Spleen (tissue), 13 donors: ENCODE measurements at places on chromosomes 7 and 10. TPM values are rescaled to one million over a fixed set of nuclear protein-coding genes. Genes with fewer than 3 reads are reported as not detected.
A peak's percentile ranks its signal among the peaks of the same experiment; 100 is the strongest.

DNA sequence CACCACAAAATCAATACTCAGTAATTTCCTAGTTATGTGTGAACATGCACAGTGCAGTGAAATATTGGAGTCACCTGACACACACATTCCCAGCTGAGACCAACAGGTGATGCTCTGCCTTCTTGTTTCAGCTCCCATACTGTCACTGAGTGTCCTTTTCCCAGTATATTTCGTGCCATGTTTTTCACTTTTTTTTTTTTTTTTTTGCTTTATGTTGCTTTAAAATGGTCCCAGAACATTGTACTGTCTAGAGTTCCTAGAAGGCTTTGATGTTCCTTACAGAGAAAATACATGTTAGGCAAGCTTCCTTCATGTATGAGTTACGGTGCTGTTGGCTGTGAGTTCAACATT, 45.6 kb downstream of the ELAPOR2 start:
- no peak for DNase-seq

DNA sequence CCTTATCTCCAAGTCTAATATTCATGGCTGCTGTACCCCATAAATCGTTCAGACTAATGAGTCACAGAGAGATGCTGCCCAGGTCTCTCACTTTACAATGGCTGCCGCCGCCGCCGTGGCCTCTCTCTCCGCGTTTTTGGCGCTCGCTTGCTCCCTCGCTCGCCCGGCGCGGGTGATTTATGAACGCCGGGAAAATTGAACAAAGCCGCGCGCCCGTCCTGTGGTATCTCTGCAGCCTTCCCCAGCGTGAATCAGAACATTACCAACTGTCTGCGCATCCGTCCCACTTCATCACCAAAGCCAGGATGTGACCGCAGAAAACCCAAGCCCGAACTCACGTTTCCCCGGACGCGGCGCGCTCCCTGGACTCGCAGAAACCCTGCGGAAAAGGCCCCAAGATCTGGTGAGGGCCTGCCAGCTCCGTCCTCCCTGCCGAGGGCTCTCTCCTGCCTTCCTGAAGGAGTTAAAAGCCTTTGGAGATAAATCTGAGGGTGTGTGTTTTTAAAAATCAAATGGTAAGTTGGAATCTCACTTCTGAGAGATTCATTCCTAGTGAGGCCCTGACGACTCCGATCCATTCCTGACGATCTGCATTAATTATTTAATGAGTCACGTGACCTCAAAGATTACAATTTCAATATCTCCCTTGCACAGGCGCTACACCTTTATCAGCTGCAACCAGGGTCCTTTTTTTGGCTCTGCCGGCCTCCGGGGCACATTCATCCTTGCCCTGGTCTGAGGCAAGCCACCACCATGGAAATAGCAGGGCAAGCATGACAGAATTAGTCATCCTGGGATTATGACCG, 6.3 kb downstream of the HOXA4 start:
- DNase-seq, result no peak

- DNase-seq, result no peak
Observed at GRCh38 chr10:20817646-20818045, 79.5 kb downstream of the NEBL start.

DNA sequence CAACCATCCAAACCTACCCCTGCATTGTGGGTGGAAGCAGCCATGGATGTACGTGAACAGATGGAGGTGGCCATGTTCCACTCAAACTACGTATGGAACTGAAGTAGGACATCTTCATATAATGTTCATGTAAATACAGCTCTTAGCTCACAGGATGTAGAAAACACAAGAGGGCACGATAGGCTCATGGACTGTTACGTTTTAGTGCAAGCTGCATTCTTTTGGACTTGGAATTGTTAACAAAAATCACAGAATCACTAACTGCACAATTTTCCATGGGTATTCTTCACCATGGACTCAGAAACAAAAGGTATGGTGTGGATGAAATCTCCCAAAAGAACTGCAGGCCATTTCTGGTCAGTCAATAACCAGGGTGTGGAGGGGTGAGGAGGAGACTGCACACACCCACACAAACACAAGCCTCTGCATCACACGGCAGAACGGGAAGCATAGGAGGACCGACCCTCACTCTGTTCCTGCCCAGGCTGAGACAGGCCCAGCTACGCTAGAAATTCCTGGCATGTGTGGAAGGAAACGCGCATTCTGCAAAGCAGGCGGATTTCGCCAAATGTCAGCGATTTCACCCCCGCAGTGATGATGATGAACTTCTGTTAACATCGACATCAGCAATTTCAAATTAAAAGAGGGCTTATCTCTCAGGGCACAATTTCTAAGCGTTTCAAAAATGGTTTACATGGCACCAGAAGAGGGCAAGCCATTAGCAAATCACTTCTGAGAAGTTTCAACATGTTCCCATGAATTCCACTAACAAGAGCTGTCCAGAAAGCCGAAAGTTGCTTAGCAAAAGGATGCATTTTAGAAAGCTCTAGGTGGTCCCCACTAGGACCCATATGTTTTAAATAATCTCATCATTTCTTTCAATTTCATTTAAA, 149.0 kb downstream of the TNS3 start:
- no peak for DNase-seq

Gene C10orf67
- 0.03 TPM for polyA plus RNA-seq

Gene TRIM73
- polyA plus RNA-seq, result 3.8 TPM

Gene FFAR4
- 0.02 TPM for polyA plus RNA-seq

Gene CHN2
- polyA plus RNA-seq, result 4.2 TPM

DNA sequence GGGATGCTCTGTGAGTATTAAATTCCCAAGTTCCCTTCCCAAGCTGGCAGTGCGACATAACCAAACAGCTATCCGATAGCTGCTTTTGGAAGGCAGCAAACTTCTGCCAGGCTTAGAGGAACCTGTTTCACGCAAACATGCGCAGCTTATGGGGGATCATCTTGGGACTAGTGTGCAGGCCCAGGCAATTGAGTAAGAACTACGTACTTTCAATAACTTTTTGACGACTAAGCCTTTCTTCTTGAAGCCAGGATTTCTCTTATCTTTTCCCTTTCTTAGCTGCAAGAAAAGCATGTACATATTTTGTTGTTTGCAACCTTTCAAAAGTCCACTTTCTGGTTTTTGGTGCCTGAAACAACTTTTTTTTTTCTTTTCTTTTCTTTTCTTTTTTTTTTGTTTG, 28.7 kb upstream of the SEPHS1 start:
- no peak for DNase-seq

- DNase-seq, result no peak
Observed at GRCh38 chr7:105840981-105841749, 35.2 kb downstream of the ATXN7L1 start.

DNA sequence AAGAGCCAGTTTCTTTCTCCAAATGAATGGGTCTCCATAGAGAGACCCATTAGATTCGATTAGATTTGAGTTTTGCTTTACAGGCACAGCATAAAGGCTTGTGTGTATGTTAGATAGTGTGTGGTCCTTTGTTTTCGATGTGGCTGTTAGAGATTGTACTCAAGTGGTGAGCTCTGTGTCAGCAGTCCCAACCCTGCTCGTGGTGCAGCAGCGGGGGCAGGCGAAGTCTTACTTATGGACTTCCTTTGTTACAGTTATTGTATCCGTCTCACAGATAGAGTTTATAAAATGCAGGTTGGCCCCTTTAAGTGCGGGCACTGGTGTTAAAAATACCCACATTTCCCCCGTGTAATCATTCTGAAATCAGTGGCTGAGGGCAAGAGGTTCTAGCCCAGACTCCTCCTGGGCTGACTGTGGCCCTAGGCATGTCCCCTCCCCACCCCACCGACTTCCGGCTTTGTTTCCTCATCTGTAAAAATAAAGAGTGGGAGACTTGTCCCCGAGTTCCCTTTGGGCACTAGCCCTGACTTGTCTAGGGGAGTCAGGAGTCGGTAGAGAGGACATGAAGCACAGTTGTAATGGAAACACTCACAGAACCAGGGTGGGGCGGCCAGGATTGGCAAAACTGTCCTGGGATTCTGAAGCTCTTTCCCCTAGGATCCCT, 28.6 kb downstream of the MTURN start:
- peak; percentile 82 for DNase-seq

- no peak for DNase-seq
Observed at GRCh38 chr10:129870961-129871621, 93.0 kb downstream of the EBF3 start.

DNA sequence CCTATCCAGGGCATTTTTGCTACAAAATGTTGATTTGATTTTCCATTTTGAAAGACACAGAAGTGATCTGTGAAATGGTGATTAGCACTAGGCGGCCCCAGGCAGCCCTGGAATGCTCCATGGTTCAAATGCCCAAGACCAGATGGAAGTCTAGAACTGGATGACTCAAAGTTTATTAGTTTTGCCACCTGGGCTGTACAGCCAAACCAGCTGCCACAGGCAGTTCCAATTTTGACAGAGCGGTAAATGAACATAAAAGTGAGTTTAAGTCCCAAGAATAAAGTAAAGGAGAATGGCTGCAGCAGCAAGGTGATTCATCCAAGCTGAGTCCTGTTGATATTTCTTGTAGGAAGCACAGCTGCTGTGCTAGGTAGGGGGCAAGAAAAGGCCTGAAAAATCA, 180.5 kb downstream of the SUGCT start:
- no peak for DNase-seq

Gene TPST1
- polyA plus RNA-seq, result 5.3 TPM

DNA sequence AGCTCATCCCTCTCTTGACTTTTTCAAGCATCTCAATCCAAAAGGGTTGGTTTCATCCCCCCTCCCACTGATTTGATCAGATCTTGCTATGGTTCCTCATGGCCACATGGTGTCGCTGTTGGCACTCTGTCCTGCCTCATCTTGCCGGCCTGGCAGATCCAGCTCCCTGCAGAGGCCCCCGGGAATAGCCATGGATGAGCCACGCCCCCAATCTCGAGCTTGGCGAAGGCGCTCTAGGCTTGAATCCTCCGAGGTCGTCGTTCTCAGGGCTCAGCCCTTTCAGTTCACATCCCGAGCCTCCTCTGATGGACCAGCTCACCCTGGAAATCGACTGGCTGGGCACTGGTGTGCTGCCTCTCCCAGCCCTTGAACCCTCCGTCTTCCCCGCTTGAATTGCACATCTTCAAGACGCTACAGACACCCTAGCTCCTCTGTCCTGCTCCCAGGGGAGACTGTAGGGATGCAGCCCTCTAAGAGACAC, 628.7 kb downstream of the TYW1 start:
- DNase-seq, result peak; percentile 79

- DNase-seq, result peak; percentile 23
Observed at GRCh38 chr10:43955978-43956377, 307.3 kb upstream of the ZNF32 start.

GRCh38 chr10:51479711-51480110, 219.7 kb downstream of the CSTF2T start:
- no peak for DNase-seq

- peak; percentile 76 for DNase-seq
Observed at GRCh38 chr7:130490888-130491804, 739 bp upstream of the MEST start.

- DNase-seq, result peak; percentile 81
Observed at GRCh38 chr10:75043256-75044131, 68.0 kb upstream of the SAMD8 start.

Gene MYOZ1
- 0.48 TPM for polyA plus RNA-seq

DNA sequence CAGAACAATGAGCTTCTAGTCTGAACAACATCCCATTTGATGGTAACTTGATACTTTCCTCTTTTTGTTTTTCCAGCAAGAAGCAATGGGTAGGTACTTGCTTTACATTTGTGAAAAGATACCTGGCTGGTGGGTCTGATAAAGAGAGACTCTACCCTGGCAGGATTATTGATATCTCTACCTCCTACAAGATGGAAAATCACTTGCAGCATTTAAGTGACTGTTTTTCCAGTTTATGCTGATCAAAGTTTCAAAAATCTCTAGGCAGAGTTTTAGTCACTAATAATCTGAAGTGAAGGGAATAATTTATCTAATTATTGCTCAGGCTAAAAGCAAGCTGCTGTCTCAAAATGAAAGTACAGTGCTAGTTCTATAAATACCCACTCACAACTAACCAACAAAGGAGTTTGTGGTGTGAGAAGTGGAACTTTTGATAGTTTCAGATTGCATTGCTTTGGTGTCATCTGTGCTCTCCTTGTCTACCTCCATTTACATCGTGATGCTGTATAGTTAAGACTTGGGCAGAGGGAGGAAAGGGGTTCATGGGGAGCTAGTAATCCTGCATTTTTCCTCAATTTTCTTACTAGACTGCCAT, 86.0 kb upstream of the ANKRD1 start:
- DNase-seq, result no peak

GRCh38 chr7:16396766-16397500, 24.4 kb downstream of the CRPPA start:
- no peak for DNase-seq

DNA sequence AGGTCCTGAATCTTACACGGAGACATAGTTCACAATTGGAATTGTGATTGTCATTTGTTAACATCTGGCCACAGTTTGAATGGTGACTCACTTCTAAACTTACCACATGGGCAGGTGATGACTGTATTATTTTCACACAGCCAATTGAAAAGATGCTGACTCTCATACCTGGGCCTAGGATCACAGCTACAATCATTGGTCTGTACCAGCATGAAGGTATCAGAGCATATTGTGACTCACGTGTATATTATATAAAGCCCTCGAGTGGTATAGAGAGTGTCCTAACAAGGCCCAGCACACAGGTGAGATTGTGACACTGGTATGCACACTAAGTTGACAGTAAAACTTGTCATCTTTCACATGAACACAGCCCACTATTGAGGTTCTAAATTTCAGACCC, 9.4 kb upstream of the ZNF107 start:
- DNase-seq, result no peak

- DNase-seq, result no peak
Observed at GRCh38 chr7:5683280-5683670, 98.2 kb downstream of the RNF216 start.

DNA sequence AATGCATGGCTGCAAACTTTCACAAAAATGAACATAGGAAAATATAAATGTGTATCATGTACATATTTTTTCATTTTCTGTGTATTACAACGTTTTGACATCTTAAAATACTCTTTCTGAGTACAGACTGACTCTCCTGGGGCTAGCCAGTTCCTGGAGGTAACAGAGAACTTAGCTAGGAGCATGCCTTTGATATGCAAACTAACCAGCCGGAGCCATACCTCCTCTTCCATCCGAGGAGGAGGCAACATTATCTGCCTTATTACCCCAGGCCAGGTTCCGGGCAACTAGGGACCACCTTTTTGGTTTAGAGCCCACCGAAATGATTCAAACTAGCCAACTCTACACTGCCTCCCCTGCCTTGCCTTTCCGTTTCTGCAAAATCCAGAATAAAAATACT, 33.7 kb upstream of the HECW1 start:
- no peak for DNase-seq

- no peak for DNase-seq
Observed at GRCh38 chr7:95897557-95898251, 125.3 kb downstream of the DYNC1I1 start.

DNA sequence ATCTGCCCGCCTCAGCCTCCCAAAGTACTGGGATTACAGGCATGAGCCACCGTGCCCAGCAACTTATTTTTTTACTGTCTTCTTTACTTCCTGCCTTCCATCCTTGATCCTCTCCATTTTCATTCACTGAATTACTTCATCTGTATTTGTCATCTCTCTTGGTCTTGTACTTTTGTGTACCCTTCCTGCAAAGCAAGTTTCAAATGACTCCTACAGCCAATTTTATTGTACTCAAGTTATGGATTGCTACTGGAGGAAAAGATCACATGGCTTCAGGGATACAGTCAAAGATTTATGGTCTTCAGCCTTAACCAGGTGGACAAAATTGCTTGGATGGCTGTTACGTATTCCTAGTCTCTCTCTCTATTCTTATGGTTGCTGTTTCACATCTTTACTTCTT, 22.6 kb downstream of the SEPTIN7 start:
- DNase-seq, result no peak

- DNase-seq, result no peak
Observed at GRCh38 chr10:92407305-92408016, 116.5 kb downstream of the MARCHF5 start.
